ENCODE measurements at places on chromosomes 2 and 18.

GRCh38 chr18:55123361-55123760 is 164.1 kb upstream of the CCDC68 start:
- no peak for DNase-seq

DNA sequence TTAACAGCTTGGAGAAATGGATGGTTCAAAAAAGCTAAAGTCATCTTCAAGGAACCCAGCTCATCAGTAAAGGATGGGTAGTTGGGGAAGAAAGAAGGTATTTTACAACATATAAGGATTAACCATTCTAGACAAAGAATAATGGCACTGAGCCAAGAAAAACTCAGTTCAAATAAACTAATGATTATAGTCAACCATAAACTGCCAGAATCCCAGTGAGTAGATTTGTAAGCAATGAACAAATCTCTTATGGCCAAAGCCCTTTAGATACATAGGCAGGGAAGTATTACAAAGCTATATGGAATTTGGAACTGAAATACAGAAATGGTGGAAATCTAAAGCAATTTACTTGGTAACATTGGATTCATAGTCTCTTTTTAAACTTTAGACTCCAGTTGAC is 92.4 kb upstream of the ZFP36L2 start:
- DNase-seq: no peak

GRCh38 chr2:40242315-40242714 is 209.6 kb downstream of the SLC8A1 start:
- DNase-seq: no peak

GRCh38 chr2:16537347-16537746 is 128.3 kb downstream of the CYRIA start:
- no peak for DNase-seq

DNA sequence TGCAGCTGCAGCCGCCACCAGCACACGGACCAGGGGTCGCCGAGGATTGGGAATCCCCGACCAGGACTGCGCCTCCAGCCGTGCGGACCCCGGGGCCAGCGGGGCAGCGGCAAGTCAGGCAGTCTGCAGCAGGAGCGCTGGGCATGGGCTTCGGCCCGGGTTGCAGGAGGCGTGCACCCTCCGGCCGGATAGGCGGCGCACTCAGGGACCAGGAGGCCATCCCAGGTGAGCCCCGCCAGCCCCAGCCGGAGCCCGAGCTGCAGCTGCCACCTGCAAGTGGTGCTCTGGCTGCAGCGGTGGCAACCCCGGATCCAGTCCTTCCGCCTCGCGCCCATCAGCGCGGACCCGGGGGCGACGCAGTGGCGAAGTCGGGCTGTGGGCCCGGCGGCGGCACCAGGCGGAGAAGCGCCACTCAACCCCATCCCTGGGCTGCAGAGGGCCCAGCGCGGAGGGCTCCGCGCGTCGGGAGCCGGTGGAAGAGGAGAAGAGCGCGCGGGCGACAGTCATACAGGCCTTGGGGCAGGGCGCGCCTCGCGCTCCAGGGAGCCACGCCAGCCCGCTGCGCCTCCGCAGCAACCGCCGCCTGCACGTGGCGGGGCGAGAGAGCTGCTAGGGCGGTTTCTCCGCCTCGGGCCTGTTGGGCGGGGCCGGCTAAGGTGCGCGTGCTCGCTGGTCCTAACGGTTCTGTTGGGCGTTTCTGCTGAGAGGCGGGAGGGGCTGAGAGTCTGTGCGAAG is 73.8 kb downstream of the RPIA start:
- no peak for DNase-seq

- no peak for DNase-seq
Measured at GRCh38 chr2:112949456-112949855, 28.4 kb upstream of the IL36G start.

DNA sequence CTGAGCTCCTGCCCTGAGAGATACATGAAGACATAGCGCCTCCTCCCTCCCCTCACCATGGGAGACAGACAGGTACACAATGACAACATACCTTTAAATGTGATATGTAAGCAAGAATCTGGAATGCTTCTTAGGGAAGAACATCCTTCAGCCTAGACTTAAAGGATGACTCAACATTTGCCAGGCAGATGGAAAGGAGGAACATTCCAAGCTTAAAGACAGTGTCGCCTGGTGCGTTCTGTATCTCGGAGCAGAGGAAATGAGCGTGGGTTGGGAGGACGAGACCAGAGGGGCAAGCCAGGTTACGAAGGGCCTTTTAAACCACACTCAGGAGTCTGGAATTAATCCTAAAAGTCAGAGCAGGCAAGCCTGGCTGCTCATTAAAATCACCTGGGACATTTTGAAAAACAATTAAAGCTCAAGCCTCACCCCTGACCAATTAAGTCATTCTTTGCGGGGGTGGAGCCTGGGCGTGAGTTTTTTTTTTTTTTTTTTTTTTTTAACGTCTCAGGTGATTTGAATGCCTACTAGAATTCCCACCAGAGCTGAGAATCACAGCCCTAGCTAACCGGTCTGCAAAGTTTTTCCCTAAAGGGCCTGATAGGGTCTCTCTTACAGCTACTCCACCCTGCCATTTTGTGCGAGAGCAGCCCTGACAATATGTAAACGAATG is 131.2 kb upstream of the SEC11C start:
- no peak for DNase-seq

GRCh38 chr2:1701556-1702185 is 42.6 kb downstream of the PXDN start:
- no peak for DNase-seq

GRCh38 chr2:66364495-66365333 is 70.2 kb upstream of the MEIS1 start:
- no peak for DNase-seq

DNA sequence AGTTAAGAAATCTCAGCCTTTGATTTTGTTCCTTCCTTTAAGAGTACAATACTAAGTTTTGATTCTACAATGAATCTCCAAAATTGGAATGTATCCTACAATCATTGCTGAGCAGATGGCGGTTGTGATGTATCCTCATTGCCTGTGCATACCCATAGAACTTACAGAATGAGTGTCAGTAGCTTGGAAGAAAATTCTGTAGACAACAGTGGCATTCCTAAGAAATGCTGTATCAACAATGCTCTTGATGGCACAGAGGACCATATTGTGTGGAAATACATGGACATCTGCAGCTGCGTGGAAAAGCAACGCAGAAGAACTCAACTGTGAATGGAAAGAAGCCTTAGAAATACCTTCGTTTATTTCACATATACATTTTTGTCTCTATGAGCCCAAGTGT is 30.2 kb downstream of the GAREM1 start:
- no peak for DNase-seq

DNA sequence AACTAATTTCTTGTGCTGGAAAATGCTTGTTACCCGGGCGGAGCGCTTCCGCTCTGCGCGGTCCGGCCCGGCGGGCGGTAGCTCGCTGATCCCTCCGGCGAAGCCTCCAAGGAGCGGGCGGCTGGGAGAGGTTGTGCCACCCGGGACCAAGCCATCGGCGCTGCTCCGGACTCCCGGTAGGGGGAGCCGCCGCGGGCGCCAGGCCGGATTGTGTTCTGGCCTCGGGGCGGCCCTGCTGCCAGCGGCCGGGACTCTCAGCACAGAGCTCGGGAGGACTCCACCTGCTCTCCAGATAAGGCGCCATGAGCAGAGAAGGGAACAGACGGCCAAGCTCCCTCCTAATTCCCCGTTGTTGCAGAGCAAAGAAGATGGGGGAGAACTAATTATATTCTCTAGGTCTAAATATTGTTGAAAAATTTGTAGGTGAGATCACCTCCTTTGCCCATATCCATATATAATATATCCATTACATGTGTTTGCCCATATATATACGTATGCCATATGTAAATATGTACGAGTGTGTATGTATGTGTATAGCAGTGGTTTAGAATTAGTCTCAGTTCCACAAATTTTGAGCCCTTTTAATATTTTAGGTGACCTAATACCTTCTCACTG is 13.8 kb upstream of the SATB2 start:
- no peak for DNase-seq

GRCh38 chr2:200383380-200384110 is 77.1 kb downstream of the SPATS2L start:
- DNase-seq: no peak

DNA sequence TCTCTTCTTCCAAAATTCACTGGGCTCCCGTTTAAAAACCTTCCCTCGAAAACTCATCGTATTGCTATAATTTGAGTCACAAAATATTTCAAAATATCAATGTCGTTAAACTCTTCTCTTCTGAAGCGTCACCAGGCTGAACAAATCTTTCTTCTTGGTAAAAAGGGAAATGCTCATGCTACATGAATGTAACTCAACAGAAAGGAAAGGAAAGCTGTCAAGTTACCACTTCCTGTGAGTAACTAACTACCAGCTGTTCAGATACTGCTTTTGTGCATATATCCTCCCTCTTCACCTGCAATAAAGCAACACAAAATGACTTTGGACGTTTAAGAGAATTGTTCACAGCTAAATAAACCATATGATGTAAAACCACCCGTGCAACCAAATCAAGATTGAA is 95.4 kb downstream of the DOCK10 start:
- DNase-seq: no peak

- no peak for DNase-seq
Measured at GRCh38 chr2:106552921-106553320, 65.8 kb downstream of the CD8B2 start.

DNA sequence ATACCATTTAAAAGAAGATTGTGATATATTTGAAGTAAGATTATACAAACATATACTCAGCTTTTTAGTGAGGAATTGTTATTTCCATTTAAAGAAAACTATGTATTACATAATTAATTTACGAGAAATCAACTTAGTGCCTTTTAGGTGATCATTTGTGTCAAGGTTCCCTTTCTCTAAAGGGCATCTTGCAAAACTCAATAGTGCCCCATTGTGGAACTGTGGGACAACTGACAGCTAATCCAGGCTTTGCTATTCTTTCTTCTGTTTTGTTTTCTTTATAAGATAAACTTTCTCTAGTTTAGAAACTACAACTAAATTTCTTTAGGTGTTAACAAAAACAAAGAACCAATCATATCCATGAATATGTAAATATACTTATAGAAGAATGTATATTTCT is 24.3 kb upstream of the VIT start:
- no peak for DNase-seq

GRCh38 chr2:189231719-189232323 is 52.3 kb upstream of the COL5A2 start:
- no peak for DNase-seq

DNA sequence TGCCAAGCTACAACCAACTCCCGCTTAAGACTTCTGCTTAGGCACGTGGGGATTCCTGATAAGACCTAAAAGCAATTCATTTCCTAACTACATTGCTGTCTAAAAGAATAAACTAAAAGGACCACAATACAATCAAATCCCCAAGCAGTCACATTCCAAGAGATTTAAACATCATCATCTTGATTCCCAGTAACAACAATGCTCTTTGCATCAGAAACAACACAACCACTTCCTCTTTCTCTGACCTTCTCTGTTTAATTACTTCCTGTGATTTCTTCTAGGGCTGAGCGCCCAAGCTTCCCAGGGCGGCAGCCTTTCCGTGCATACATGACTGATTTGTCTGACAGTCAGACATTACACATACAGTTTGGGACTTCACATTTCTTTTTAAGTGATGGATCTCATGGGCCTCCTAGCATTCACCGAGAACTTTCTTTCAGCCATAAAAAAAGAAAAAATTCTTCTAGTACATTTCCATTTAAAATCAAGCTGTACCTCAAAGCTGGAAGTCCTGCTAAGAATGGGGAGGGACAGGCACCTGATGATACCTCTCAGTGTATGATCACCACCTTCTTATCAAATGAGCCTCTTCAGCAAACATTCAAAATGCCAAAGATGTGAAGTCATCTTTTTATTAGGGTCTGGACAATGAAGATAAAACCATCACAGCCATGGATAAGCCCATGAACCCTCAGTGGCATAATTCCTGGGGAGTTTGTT is 11.5 kb downstream of the SPRED2 start:
- no peak for DNase-seq

DNA sequence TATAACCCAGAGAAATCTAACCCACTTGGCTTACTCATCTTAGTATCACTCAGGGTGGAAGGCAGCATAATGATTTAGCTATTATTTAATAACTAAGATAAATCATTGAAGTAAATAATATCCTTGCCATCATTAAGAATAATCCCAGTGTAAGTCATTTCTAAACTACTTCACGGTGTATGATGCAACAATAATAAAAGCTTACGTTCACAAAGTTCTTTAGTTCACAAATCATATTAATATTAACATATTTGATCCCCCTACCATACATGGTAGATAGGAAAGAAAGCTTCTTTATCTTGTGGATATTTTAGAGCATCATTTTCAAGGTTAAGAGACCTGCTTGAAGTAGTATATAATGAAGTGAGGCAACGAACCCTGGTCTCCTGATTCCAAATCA is 401.0 kb downstream of the NCKAP5 start:
- no peak for DNase-seq

DNA sequence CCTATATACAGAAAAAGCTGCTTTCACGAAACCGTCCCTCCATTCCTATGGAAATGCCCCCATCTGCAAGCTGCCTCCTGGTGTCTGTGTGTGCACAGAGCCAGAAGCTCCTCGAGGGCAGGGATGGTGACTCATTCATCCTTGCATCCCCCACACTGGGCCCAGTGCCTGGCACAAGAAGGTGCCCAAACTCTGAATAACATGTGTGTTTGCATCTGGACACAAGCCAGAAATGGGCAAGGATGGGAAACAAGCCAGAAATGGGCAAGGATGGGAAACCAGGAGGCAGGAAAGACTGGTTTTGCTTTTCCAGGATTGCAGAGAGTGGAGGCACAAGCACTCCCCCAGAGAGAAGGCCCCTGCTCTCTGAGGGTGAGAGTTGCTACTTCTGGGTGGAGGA is 313.9 kb downstream of the CELF4 start:
- no peak for DNase-seq

DNA sequence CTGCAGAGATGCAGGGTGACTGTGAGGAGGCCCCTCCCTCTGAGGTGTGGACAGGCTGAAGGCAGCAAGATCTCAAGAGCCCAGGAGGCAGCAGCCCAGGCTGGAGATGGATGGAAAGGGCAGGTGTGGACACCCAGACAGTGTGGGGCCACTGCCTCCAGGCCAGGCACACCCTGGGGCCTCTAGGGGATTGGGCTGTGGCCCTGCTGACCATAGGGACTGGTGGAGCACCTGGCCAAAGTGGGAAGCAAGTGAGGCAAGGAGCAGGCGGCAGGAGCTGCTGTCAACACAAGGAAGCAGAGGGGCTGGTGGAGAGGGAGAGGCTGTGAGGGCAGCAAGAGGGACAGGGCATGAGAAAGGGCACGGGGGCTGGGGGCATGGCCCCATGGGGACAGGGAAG is 10.8 kb downstream of the SNED1 start:
- no peak for DNase-seq

- DNase-seq: no peak
Measured at GRCh38 chr2:134782792-134783191, 55.6 kb upstream of the ACMSD start.

- DNase-seq: no peak
Measured at GRCh38 chr2:179574061-179574519, 287.3 kb downstream of the ZNF385B start.

All from stimulated activated CD4-positive, alpha-beta T cell treated with anti-CD3 and anti-CD28 coated beads, Interleukin-15, amount 100 ng/mL, for 1 hour (primary cell).